ENCODE measurements at places on chromosomes 12 and 14. TPM values are rescaled to one million over a fixed set of nuclear protein-coding genes. Genes with fewer than 3 reads are reported as not detected.

- peak; percentile 10 for DNase-seq
These were observed 263.1 kb upstream of the CRY1 start for GRCh38 chr12:107356266-107356936.

DNA sequence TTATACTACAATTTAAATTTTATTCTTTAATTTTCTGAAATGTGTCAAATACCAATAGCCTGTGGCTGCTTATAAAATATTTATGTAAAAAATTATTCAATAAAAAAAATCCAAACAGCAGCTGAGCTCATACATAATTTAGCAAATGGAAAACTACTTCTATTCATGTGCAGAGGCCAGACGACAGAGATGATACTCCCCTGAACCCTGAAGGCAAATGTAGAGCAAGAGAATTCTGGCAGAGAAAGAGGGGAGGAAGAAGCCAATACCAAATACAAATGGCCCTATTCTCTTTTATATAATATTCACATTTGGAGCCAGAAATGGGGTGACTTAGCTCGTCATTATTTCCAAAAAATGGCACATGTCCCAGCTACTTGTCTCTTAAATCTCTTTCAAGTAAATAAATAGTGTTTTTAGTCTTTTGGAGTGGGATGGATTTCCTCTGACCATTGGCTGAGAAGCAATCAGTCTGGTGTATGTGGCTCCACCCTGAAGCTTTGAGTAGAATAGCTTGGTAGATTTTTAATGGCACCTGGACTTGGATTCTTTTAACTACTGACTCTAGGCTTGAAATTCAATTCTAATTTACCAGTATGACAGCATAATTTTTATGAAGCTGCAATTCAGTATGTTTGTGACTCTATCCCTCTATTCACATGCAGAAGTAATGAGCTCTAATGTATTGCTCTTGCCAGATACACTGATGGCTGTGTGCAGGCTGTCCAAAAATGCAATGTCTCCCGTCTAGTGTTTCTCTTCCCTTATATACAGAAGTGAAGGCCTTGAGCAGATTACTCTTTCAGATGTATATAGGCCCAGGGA, 113.4 kb upstream of the SCAF11 start:
- DNase-seq: peak; percentile 15

- no peak for DNase-seq
These were observed 298.2 kb downstream of the RPAP3 start for GRCh38 chr12:47407463-47408129.

- no peak for DNase-seq
These were observed 200.5 kb downstream of the NTF3 start for GRCh38 chr12:5632453-5632852.

Gene KNTC1
- 63.3 TPM for total RNA-seq

Gene GPRC5D
- total RNA-seq: not detected

Gene SSPN
- total RNA-seq: 4.0 TPM

Gene SLC38A6
- 50.2 TPM for total RNA-seq

DNA sequence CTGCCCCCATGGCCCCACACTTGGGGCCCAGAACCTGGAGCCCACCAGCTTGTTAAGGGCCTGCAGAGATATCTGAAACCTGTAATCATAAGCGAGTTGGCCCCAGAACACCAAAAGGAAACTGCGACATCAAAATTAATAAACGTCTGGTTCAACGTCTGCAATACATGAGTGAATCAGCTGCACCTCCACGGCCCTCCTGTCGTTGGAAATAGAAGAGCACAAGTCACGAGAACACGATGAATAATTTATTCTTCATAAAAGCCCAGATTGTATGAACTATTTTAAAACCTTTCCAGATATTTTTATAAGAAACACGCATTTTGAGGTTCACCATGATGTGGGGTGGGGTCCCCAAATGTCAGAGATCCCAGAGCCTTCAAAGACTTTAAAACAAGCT, 9.7 kb upstream of the CMKLR1 start:
- DNase-seq: no peak

Gene TAS2R46
- total RNA-seq: 2.3 TPM

Gene AGAP2
- 39.7 TPM for total RNA-seq

Gene ANKRD33
- not detected for total RNA-seq

Gene KSR2
- 0.06 TPM for total RNA-seq

- no peak for DNase-seq
These were observed 50.8 kb upstream of the ISM2 start for GRCh38 chr14:77549451-77549850.

DNA sequence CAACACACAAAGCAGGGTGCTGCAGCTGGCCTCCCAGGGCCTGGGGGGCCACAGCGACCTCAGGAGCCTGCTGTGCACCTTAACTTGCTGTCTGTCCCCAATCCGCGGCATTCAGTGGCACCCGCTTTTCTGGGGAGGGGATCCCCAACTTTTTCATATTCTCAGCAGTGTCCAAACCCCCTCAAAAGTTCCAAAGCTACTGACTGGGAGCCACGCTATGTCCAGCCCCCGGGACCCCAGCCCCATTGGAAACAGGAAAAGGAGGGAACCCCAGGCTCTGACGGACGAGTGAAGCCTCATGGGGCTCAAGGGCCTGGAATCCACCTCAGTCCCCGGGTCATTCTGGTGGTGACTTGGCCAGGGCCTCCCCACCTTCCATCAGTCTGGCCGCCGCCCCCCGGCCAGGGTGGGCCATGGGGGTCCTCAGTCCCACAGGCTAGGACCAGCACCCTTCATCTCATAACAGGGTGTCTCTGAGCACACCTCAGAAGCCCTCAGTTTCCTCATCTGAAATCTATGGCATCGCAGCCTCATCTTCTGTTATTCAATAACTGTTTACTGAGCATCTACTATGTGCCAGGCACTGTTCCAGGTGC, 127.3 kb downstream of the NCOR2 start:
- no peak for DNase-seq

DNA sequence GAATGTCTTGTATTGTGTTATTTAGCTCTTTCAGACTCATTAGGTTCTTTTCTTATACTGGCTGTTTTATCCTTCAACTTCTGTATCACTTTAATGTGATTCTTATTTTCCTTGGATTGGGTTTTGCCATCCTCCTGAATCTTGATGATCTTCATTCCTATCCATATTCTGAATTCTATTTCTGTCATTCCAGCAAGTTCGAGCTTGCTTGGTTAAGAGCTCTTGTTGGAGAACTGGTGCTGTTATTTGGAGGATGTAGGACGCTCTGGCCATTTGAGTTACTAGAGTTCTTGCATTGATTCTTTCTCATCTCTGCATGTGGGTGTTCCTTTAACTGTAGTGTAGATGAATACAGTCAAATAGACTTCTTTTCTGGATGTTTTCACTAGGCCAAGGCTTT, 142.3 kb upstream of the SLC38A2 start:
- DNase-seq: no peak

DNA sequence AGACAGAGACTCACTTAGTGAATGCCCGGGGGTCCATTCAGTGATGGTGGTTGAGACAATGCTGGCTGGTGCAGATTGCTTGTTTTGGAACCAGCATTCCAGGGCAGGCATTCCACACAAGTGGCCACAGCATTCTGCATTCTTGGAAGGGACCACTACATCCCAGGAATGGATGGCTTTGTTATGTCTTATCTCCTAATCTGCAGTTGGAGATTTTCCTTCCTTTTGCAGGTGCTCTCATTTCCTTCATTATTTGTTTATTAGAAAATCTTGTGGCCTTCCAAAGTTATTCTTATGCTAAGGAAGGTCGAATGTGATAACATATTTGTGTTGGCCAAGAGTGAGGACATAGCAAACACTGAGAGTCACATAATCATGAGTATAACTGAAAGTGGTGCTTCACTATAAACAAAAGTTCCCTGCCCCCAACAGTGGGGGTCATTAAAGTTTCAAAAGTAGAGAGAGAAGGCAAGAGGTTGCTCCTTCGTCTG, 66.0 kb downstream of the BMP4 start:
- peak; percentile 47 for DNase-seq

Gene REC8
- 1.1 TPM for total RNA-seq

Gene KLRC4
- not detected for total RNA-seq

GRCh38 chr14:23025151-23025814, 9.4 kb downstream of the PSMB5 start:
- DNase-seq: no peak

DNA sequence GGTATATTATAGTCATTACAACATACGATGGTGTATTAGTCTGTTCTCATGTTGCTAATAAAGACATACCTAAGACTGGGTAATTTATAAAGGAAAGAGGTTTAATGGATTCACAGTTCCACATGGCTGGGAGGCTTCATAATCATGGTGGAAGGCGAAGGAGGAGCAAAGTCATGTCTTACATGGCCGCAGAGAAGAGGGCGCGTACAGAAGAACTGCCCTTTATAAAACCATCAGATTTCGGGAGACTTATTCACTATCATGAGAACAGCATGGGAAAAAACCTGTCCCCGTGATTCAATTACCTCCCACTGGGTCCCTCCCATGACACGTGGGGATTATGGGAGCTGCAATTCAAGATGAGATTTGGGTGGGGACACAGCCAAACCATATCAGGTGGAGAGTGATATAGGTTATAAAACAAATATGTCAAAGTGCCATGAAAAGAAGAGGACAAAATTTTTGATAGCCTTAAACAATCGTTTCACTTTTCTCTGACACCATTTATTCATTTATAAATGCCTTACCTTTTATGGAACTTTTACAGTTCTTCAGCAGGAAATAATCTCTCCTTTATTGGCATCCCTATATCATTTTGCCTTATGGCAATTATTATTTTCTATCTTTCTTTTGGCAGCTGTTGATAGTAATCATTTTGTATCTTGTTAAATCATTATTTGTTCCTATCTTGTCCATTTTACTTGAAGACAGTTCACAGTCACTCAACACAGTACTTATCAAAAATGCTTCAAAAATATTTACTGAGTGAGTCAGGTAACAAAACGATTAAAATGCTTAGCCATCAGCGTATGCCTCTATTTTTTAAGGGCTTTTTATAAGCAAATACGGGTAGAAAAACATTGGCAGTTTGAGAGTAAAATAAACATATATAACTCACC, 196.0 kb downstream of the RAD51B start:
- DNase-seq: no peak

- no peak for DNase-seq
These were observed 2.8 kb downstream of the TSHR start for GRCh38 chr14:80958226-80958625.

DNA sequence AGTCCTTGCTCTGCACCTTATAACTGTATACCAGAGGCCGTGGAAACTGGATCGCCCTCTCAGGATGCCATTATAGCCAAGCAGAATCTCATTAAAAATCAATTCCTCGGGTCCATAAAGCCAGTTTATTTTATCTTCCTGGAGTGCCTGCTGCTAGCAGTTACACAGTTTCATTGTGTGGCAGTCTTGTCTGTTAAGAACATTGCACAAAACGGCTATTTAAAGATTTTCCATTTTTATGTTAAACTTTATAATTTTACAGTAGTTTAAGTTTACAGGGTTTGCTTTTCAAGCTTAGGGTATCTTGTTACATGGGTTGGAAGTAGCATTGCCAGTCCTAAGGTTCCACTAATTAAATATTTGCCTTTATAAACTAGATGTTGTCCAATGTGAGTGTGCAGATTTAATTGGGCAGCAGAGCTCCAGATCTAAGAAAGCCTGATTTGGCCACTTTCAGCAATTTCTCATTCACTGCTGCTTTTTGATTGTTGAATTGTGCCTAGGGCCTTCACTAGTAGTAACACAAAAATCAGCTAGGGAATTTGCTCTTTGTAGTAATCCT, 17.0 kb downstream of the TMEM30B start:
- no peak for DNase-seq

DNA sequence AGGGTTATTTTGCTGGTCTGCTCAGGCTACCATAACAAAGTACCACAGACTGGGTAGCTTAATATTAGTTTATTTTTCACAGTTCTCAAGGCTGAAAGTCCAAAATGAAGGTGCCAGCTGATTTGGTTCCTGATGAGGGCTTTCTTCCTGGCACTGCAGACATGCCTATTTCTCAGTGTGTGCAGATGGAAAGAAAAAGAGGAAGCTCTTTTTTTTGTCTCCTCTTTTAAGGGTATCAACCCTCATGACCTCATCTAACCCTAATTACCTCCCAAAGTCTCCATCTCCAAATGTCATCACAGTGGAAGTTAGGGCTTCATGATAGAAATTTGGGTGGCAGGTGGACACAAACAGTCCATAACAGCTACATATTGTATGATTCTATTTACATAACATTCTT, 25.0 kb upstream of the POLR3B start:
- no peak for DNase-seq

- peak; percentile 58 for DNase-seq
These were observed 582.0 kb downstream of the BCL11B start for GRCh38 chr14:98689951-98690350.

- no peak for DNase-seq
These were observed 159.4 kb upstream of the PLEKHG7 start for GRCh38 chr12:92543359-92543758.

DNA sequence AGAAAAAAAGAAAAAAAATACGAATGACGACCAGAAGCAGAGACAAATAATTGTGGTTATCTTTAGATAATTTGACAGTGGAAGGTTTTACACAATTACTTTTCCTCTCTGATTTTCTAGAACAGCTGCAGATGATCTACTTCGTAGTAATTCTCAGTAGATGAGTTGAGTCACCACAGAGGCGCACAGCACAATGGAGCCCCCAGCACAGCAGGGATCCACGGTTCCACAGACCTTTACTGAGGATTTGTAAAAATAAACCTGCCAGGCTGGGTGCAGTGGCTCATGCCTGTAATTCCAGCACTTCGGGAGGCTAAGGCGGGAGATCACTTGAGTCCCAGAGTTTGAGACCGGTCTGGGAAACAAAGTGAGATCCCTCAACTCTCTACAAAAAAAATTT, 29.3 kb downstream of the AMN start:
- DNase-seq: peak; percentile 81

Gene PLEK2
- total RNA-seq: not detected

- no peak for DNase-seq
These were observed 653.8 kb downstream of the NOVA1 start for GRCh38 chr14:25944020-25944419.

Gene E2F7
- total RNA-seq: 32.7 TPM

- no peak for DNase-seq
These were observed 6.3 kb downstream of the PLBD2 start for GRCh38 chr12:113364698-113365097.

GRCh38 chr12:98918176-98918863, 273.2 kb downstream of the APAF1 start:
- no peak for DNase-seq

Gene ADGRD1
- 0.36 TPM for total RNA-seq

- no peak for DNase-seq
These were observed 818.6 kb upstream of the MGAT4C start for GRCh38 chr12:87074781-87075180.

- DNase-seq: no peak
These were observed 457 bp downstream of the SOCS2 start for GRCh38 chr12:93572712-93573551.

DNA sequence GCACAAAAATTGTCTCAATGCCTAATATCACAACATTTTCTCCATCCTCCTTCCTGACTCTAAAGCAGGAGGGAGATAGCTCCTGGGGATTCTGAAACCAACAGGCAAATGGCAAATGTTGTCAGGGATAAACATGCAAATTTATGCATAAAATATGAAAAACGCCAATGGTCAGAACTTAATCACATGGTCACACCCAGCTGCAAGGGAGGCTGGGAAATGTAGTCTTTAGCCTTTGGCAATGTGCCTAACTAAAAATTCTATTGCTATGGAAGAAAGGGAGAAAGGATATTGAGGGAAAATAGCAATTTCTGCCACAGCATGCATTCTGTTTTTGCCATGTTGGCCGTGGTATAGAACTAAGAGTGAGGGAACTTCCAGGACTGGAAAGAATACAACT, 11.7 kb upstream of the OASL start:
- no peak for DNase-seq

- DNase-seq: no peak
These were observed 798 bp upstream of the RASAL1 start for GRCh38 chr12:113136128-113136989.

Gene HOXC11
- 1.1 TPM for total RNA-seq

GRCh38 chr12:111753144-111753881, 13.4 kb upstream of the ALDH2 start:
- peak; percentile 45 for DNase-seq

Gene KRT1
- not detected for total RNA-seq

All from SJCRH30 (cell line).